ENCODE measurements at places on chromosomes 1 and 21. TPM values are rescaled to one million over a fixed set of nuclear protein-coding genes. Genes with fewer than 3 reads are reported as not detected.

- DNase-seq: no peak
Measured at GRCh38 chr1:181592255-181592859, 109.0 kb downstream of the CACNA1E start.

DNA sequence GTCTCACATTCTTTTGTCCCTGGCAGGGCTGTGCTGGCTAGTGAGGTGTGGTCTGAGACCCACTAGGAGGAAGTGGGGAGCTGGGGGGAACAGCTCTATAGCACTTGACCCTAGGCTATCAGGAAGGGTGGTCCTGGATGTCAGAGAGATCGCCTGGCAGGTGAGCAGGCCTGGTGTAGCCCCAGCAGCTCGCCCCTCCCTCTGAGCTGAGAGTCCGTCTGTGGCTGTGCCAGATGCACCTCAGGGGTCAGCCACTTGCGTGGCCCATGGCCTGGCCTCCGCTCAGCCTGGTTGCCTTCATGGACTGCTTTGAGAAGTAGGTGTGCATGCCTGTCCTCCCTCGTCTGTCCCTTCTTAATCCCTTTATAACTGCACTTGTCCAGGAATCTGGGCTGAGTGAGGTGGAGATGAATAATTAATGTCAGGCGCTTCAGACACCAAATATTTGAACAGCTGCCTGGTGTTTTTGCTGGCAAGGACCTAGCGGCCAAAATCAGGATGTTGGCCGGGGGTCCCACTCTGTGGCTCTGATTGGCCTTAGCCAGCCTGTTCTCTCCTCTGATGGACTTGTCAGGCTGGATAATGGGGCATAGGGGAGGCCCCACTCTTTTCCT, 30.5 kb downstream of the TMEM53 start:
- DNase-seq: no peak

IL19 gene
- not detected for total RNA-seq

INKA2 gene
- total RNA-seq: 12.2 TPM
